GM23338 (cell line): ENCODE measurements at places on chromosomes 16 and 17.

GRCh38 chr16:1614456-1615102 lies 2.4 kb downstream of the CRAMP1 start:
- DNase-seq = peak; percentile 65

DNA sequence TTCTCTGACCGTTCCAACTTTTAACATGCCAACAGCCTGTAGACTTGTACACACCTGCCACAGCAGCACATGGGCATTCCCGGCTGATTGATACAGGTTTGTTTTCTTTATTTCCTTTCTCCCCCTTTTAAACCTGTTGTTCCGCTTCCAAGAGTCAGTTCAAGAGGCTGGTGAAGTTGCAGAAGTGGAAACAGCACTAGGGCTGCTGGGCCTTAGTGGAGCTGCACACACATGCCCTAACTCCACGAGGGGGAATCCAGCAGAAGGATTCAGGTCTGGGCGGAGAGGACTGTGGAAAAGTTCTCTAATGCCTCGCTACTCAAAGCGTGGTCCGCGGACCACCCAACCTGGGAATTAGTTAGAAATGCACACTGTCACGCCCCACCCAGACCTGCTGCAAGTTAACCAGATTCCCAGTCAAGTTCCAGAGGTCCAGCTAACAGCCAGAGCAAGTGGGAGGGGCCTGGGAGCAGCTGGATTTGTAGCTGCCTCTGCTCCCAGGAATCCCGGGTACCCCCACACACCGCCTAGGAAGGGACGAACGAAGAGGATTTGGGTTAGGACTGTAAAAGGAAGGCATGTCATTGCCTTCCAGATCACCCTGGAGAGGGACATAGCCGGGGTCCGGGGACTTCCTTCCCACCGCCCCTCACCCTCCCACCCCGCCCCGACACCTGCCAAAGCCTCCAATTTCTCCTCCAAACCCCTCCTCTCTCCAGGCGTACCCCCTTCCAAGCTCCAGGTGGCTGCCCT lies 542 bp downstream of the SLC39A11 start:
- DNase-seq = peak; percentile 72

- DNase-seq = no peak
These were observed 8.0 kb upstream of the KRTAP2-4 start for GRCh38 chr17:41073676-41074075.

- no peak for DNase-seq
These were observed 99.0 kb downstream of the CA4 start for GRCh38 chr17:60248618-60249289.

GRCh38 chr17:31321481-31321880 lies at the start of gene EVI2A:
EVI2A (minus strand) TSS chr17:31321622; CDS start chr17:31319013, 2,609 bp downstream.
- peak; percentile 20 for DNase-seq

DNA sequence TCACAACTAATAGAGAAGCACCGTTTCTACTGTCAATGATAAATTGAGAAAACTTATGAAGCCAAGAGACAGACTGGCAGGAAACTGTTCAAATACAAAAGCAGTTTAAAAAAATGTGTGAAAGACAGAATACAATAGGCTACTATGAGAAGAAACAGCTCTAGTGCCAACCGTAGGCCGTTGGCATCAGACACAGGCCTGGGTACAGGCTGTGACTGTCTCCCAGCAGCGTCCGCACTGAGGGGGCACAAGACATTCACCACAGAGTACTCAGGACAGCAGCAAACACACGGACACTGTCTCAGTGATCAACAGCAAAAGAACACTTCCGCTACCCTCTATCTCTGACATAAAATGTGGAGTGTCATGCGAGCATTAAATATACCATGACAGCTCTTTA lies 7.8 kb upstream of the C1QBP start:
- DNase-seq = no peak

- no peak for DNase-seq
These were observed 36.1 kb downstream of the HNF1B start for GRCh38 chr17:37708616-37709212.

DNA sequence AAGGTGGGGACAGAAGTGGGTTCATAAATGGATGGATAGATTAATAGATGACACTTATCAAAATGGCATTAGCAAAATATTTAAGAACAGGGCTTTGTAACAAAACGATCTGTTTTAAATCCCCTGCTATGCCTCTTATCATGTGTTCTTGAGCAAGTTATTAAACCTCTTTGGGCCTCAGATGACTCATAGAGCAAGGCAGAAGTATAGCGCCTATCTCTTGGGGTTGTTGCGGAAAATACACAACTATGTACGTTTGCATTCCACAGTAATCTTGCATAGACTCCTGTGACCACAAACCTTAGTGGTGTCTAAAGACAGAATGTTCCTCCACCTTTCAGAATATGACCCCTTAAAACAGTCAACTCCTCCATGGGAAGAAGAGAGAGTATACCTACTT lies 116.8 kb downstream of the CDYL2 start:
- no peak for DNase-seq

DNA sequence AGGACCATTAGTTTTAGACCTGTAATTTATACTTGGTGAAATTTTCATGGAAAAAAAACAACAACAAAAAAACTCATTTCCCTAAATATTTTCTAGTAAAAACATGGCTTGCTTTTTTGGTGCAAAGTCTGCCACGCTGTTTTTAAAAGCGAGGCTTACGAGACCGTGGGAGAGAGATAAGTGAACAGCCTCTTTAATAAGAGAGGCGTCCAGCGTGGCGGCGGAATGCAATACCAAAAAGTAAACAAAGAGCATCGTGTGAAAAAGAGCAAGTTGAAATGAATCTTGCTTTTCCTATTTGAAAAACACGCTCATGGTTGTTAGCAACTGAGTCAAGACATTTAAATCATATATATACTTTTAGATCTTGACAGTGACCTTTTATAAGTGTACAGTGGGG lies 10.5 kb upstream of the MSI2 start:
- DNase-seq = no peak

- peak; percentile 94 for DNase-seq
These were observed at the start of gene RNPS1 for GRCh38 chr16:2267913-2268666. RNPS1 (minus strand) TSS chr16:2268126; CDS start chr16:2264643, 3,483 bp downstream.

GRCh38 chr16:977081-977701 lies 4.4 kb upstream of the SOX8 start:
- no peak for DNase-seq

GRCh38 chr17:11814655-11815262 lies 182.5 kb downstream of the ZNF18 start:
- DNase-seq = no peak

- DNase-seq = no peak
These were observed 3.3 kb upstream of the HBZ start for GRCh38 chr16:149024-149660.

DNA sequence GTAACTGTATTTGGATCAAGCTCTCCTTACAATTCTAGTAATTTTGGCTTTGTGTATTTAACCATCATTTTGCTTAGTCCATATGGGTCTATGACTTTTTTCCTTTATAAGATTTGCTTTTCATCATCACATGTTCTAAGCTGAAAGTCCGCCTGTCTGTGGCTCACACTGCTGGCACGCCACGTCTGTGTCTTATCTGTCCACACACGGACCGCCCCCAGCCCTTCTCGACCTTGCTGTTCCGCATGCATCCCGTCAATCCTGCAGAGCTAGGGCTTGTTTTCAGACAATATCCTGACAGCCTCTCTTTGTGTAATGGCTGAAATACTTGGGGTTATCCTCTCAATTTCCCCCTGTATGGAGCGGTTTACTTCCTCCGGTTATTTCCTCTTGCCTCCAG lies 8.4 kb upstream of the ALDH3A1 start:
- DNase-seq = no peak

DNA sequence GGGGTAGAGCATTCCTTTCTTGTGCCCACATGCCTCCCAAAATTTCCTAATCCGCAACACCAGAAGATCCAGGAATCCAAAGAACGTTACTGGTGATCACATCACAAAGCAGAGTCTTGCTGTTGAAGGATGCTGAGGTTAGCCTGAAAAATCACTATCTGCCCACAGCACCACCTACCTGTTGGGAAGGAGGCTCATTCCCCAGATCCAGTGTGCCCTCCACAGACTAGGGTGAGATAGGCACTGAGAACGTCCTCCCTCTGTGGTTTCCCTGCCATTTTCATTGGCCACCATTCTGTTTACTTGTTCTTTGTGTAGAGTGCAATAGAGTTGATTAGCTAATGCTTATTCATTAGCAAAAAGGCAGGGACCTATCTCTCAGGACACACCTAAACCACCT lies 30.3 kb downstream of the RCVRN start:
- peak; percentile 8 for DNase-seq

DNA sequence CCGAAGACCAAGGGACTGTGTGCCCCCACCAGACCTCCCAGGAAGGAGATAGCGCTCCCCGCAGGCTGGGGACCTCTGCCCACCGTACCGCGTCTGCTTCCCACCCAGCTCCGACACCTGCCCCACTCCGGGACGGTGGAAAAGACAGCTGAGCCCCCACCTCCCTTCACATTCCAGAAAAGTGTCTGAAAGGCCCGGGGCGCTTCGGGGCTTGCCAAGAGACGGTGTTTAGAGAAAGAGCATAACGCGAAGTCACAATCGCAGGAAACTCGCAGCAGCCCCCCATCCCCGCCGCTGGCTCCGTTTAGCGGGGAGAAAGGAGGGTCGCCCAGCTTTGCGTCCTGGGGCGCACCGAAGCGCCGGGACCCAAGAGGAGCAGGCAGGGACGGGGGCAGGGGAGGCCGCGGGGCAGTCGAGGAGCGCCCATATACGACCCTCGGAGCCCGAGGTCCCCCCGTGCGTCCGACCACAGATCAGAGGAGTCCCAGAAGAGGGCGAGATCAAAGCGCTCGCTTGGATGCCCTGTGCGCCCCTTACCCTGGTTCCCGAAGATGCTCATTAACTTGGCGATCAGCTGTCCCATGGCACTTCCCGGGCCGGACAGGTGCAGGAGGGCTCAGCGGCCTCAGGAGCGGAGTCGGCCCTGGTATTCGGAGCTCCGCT lies 652 bp downstream of the ARL5C start:
- DNase-seq = peak; percentile 64

- no peak for DNase-seq
These were observed 2.7 kb downstream of the ZSCAN10 start for GRCh38 chr16:3096362-3096761.

DNA sequence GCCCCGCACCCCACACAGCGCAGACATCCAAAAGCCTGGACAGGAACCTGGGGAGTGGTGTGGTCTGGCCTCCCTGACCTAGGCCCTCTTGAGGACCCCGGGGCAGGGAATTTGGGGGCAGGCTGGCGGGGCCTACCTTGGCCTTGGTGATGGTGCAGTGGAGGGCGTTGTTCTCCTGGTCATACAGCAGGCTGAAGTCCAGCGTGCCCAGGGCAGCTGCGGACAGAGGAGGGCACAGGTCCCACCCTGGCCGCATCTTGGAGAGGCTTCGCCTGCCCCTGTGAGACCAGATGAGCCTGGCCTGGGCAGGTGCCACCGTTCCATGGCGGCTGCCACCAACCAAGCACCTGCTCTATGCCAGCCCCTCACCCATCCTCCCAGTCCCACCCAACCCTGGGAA lies 9.0 kb downstream of the DOC2B start:
- no peak for DNase-seq

DNA sequence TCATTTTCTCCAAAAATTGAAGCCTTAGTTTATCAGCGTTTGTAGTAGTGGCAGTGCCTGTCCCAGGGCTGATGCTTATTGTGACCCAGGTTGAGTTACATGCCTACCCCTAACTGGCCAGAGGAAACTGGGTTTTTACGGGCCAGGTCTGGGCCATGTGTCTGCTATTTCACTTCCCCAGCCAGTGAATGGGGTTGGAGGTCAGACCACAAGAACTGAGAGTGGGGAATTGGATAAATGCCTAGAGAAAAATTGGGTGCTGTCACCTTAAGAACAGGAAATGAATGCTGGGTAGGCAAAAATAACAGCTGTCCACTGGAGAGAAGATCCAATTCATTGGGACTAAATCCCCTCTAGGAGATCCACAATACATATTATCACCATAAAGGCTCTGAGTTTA lies 5.2 kb downstream of the ADPRM start:
- DNase-seq = peak; percentile 4

GRCh38 chr16:87233928-87234327 lies 83.3 kb downstream of the C16orf95 start:
- peak; percentile 48 for DNase-seq

DNA sequence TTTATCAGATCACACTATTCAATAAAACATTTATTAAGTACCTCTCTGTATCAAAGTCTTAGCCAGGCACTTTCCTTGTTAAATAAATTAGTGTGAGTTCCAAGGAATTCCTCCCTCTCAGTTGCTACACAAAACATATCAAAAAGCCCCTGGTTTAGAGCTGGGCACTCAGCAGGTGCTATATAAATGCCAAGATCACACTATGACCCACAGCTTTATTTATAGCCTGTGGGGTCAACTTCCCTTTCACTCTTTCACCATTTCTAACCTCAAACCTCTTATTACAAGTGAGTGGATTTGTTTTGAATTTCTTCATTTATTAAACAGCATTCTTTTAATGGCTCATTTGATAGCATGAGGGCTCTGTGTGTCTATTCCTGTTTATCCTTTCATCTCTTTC lies 112.6 kb upstream of the MPHOSPH6 start:
- no peak for DNase-seq

DNA sequence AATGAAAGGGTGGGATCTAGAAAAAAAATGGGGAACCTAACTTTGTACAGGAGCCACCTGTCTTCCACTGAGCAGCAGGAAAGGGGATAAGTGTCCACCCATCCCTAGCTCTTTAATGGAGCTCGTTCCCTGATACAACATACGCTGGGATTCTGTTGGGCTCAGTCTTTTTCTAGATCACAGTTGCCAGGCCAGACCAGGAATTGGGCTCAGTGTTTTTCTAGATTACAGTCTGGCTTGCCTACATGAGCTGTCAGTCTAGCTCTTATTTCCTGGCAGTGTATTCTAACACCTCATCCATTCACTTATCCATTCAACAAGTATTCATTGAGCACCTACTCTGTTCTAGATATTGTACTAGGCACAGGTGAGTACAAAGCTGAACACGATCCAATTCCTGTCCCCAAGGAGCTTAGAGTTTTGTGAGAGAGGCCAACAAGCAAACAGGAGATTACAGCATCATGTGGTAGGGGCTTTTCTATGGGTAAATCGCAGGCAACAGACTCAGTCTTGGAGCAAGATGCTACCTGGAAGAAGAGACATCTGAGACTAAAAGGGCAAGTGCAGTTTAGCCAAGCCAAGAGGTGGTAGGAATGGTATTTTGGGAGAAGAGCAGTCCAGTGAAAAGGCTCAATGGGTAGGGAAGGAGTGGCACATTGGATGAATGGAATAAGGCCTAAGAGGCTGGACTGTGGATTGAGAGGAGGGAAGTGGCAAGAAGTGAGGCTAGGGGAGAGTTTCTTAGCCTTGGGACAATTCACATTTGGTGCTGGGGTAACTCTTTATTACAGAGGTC lies 138.0 kb upstream of the HS3ST2 start:
- no peak for DNase-seq
